NB4 (cell line): ENCODE measurements at places on chromosomes 4 and X.
A peak's percentile ranks its signal among the peaks of the same experiment; 100 is the strongest.

DNA sequence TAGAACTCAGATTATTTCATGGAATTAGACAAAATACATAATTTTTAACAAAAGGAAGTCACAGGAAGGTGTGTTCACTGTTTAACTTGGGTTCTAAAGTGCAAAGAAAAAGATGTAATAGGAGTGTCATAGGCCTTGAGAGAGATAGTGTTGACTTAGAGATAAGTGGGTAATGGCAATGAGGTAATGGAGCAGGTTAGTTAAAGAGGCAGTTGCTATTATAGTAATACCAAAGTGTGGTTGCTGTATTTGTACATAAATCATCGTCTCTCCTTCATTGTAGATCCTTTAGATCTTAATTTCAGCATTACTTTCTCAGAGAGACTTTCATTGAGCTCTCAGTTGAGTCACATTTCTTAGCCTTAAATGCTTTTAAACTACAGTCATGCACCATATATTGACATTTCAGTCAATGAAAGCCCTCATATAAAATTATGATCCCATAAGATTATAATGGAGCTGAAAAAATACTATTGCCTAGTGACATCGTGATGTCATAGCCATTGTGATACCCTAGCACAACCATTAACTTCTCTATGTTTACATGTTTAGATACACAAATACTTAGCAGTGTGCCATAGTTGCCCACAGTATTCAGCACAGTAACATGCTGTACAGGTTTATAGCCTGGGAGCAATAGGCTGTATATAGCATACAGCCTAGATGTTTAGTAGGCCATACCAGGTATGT lies 245.4 kb downstream of the ADGRL3 start:
- DNase-seq, result no peak

- no peak for DNase-seq
Observed at GRCh38 chr4:27779827-27780226, 919.2 kb downstream of the STIM2 start.

- peak; percentile 0 for DNase-seq
Observed at GRCh38 chrX:144637731-144638130, 609.6 kb upstream of the SPANXN1 start.

DNA sequence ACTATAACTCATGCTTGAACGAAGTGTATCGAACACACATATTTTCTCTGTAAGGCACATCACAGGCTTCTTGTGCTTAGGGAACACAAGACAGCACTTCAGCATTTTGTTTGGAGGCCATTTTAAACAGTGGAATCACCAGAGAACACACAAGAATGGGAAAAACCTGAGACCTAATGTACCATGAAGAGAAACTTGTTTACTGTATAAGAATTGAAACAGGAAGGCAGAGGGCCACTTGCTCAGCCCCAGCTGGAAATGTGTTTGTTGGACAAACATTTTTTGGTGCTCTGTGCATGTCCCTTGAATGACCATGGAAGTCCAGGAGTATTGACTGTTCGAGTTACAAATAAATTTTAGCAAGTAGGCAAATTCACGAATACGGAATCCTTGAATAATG lies 47.5 kb downstream of the RAPGEF2 start:
- DNase-seq, result no peak

- no peak for DNase-seq
Observed at GRCh38 chrX:100216083-100216482, 194.0 kb downstream of the PCDH19 start.

DNA sequence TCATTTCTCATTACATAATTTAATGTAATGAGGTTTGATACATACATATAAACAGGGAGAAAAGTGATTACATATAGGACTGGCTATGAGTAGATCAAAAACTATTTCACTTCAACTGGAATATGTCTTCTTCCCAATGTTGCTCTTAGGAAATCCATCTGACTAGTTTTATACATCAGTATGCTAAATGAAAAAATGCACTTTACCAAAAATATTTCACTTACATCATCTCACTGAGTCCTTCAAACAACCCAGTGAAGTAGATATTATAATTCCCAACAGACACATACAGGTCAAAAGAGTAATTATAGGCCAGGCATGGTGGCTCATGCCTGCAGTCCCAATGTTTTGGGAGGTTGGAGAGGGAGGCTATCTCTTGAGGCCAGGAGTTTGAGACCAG lies 215.9 kb downstream of the MID1 start:
- no peak for DNase-seq

GRCh38 chr4:18441203-18441590 lies 419.6 kb upstream of the LCORL start:
- no peak for DNase-seq

DNA sequence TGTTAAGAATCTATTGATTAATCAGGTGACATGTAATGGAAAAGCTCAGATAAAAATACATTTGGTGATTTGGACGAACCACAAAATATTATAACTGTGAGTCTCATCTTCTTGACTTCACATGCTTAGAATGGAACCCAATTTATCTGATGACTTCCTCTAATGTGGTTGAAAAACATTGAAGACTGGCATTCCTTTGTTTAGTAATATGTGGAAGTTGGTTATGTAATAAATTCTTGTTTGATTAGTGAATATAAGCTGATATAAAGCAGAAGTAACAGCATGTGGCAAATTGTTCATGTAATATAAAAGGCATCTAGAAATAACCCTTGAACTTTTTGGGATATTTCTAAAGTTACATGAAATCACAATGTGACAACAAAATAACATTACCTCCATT lies 9.7 kb downstream of the GIMD1 start:
- peak; percentile 16 for DNase-seq
